ENCODE measurements at places on chromosomes 12 and 14.

- no peak for DNase-seq
Observed at GRCh38 chr12:20459920-20460319, 91.6 kb downstream of the PDE3A start.

- no peak for DNase-seq
Observed at GRCh38 chr14:73888971-73889370, 2.3 kb downstream of the ZNF410 start.

GRCh38 chr14:30564235-30564867 lies 5.4 kb downstream of the G2E3 start:
- DNase-seq: no peak

- no peak for DNase-seq
Observed at GRCh38 chr14:59199205-59199604, 10.7 kb downstream of the DAAM1 start.

GRCh38 chr14:87874676-87875075 lies 118.3 kb downstream of the GALC start:
- DNase-seq: no peak

- no peak for DNase-seq
Observed at GRCh38 chr14:35068238-35069012, 22.4 kb downstream of the FAM177A1 start.

GRCh38 chr12:110775997-110776396 lies 33.3 kb upstream of the PPP1CC start:
- DNase-seq: no peak

GRCh38 chr12:80700327-80700726 lies 7.1 kb upstream of the MYF6 start:
- DNase-seq: no peak

GRCh38 chr14:23173031-23173430 lies 10.4 kb downstream of the SLC7A8 start:
- no peak for DNase-seq
